ENCODE measurements at places on chromosomes 3 and 15. TPM values are rescaled to one million over a fixed set of nuclear protein-coding genes. Genes with fewer than 3 reads are reported as not detected.

GRCh38 chr3:156142702-156143101 lies 22.3 kb downstream of the KCNAB1 start:
- no peak for DNase-seq

GRCh38 chr3:11612515-11613188 lies 31.1 kb downstream of the VGLL4 start:
- no peak for DNase-seq

DNA sequence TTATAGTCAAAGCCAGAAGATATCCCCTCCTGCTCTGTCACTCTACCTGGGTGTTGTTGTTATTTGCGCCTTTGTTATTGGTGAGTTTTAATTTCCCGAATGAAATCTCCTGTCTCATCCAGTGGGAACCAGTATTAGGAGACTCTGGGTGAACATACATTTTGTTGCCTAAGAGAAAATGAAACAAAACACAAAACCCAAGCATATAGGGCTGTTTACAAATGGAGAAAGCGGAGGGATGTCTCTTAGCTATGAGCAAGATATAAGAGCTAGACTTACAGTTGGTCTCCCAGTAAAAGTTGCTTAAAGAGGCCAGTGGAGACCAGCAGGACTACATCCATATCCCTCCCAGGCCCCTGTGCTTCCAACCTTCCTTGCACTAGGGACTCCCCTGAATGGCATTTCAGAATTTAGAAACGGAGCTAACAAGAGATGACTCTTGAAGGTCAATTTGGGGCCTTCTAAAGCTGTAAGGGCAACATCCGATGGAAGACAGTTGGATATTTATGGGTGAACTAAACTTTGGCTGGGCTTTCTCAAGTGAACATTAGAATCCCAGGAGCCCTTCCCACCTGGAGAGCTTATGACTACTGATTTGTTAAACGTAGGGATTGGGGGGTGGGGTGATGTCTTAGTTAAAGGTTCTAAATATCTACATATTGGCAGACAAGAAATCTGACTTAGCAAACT lies 2.7 kb downstream of the EOMES start:
- no peak for DNase-seq

The TGM4 gene
- not detected for total RNA-seq

- no peak for DNase-seq
Measured at GRCh38 chr3:173711619-173712018, 314.1 kb downstream of the NLGN1 start.

The FETUB gene
- not detected for total RNA-seq

DNA sequence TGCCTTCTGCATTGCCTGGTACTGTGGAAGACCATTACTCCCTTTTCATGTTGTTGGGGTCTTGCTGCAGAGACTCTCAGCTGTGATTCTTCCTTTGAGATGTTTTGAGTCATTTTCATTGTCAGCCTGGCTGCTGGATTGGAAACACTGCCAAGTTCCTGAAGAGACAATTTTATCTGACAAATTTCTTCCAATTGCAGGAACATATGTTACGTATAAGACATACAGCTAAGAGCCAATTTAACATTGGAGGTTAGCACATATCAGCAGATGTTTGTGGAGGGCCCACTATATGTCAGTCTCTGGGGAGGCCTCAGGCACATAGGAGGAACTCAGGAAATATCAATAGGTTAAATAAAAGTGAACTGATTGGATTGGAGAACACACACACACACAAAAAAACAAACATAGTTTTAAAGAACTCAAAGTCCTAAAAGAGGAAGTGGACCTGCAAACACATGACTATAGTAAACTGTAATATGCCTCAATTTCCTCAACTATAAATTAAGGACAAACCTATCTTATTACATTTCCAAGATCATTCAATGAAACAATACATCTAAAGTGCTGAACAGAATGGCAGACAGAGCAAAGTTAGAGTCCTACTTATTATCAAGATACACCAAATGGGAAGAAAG lies 172.3 kb downstream of the MYRIP start:
- no peak for DNase-seq

GRCh38 chr3:65291448-65292125 lies 603.8 kb upstream of the ADAMTS9 start:
- DNase-seq: no peak

GRCh38 chr3:183117056-183117455 lies 17.8 kb upstream of the MCCC1 start:
- DNase-seq: no peak

The RPUSD2 gene
- total RNA-seq: 8.4 TPM

The C3orf38 gene
- total RNA-seq: 23.1 TPM

GRCh38 chr15:76793162-76793561 lies 112.0 kb downstream of the SCAPER start:
- no peak for DNase-seq

The C3orf85 gene
- not detected for total RNA-seq

GRCh38 chr3:143506190-143506589 lies 342.1 kb downstream of the SLC9A9 start:
- no peak for DNase-seq

- no peak for DNase-seq
Measured at GRCh38 chr3:87199628-87200027, 27.5 kb upstream of the CHMP2B start.

- DNase-seq: no peak
Measured at GRCh38 chr3:170806676-170807075, 63.3 kb downstream of the RPL22L1 start.

- DNase-seq: no peak
Measured at GRCh38 chr3:116057400-116058006, 387.8 kb downstream of the LSAMP start.

The GHSR gene
- total RNA-seq: not detected

- DNase-seq: no peak
Measured at GRCh38 chr15:32737304-32737703, 19.5 kb downstream of the GREM1 start.

DNA sequence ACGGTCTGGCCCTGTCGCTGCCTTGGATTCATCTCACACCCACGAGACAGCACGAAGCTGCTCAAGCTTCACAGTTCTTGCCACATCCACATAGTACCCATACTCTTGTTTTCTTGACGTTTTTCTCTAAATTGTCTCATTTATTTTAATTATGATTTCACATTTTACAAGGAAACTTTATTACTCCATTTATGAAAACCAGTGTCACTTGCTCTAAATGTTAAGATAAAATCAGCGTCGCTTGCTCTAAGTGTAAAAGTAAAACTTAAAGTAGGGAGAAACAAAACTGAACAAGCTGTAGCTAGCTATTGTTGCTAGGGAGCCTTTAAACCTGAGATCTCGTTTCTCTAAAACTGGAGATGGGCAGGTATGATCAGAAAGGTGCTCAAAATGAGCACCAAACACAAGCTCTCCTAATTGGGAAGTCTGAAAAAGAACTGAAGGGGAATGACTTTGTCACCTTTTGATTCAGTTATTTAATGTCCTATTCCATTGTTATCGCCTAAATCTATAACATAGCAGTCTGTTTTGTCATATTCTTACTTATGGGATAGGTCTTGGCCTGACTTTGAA lies 680 bp downstream of the IFT122 start:
- DNase-seq: no peak

DNA sequence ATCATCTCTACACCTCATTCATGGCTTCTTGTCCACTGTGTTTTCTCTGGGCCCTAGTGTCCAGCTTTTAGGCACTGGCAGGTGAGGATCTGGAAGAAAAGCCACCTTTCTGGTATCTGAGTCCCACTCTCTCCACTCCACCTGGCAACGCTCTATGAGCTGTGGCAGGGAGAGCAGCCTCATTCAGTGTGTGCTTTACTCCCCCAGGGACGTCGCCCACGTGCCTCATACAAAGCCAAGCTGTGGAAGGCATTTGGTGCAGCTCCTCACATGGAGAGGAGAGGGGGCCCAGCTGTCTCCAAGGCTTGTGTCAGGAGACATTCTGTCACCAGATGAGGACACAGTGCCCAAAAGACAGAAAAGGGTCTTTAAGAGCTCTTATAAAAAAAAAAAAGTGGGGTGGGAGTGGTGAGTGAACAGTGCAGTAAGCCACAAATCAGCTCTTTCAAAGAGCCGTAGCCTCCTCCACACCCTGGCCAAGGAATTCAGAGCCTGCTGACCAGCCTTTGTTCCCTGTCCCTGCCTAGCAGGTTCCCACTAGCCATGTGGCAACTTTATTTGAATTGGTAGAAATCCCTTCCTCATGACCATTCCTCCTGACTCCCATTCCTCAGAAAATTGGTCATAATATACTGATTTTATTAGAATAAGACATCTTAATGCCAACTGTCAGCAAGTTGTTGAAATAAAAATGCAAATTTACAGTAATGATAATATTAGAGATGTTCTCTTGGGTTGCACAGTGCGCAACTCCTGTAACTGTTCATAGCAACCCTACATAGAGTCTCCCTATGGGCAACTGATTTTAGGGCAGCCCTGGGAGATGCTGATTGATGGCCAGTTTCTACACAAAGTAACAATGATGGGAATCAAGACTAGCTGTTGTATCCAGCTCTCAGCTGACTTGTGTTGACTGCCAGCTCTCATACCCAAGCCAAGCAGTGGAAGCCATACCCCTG lies 29.5 kb downstream of the GALNT15 start:
- DNase-seq: no peak

GRCh38 chr3:131353016-131353877 lies 28.3 kb upstream of the NUDT16 start:
- no peak for DNase-seq

DNA sequence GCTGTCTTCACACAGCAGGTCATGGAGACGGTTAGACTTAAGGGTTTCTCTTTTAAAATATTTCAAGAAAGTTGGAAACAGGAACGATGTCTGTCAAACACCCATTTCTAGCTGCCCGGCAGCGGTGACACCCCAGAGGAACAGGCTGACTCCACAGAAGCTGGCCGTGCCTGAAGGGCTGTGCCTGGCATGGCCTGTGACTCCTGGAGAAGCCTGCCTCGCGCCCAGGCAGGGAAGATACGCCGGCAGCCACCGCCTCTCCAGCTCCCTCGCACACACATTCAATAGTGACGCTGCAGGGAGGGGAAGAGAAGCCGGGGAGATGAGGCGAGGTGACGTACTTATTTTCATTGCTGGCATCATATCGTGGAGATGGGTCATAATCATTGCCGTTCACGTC lies 59.9 kb downstream of the PCSK6 start:
- no peak for DNase-seq

The CILP gene
- 5.4 TPM for total RNA-seq

- no peak for DNase-seq
Measured at GRCh38 chr3:88589138-88589537, 439.4 kb downstream of the C3orf38 start.

DNA sequence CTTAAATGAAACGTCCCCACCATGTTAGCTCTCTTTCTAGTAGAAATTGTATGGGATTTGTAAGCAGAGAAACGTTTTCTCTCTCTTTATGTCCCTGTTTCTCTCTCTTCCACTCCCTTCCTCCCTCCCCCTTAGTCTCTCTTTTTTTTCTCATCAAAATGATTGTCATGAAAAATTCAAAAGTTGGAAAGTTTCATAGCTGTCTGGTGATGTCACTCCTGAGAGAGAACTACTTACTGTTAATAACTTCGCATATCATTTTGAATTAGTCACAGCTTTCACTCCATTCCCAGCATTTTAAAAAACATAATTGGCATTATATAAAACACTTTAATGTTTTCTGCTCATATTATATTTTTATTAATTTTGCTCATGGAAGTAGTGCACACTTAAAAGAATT lies 331.1 kb downstream of the C3orf38 start:
- DNase-seq: no peak

The CLSTN2 gene
- 9.7 TPM for total RNA-seq

DNA sequence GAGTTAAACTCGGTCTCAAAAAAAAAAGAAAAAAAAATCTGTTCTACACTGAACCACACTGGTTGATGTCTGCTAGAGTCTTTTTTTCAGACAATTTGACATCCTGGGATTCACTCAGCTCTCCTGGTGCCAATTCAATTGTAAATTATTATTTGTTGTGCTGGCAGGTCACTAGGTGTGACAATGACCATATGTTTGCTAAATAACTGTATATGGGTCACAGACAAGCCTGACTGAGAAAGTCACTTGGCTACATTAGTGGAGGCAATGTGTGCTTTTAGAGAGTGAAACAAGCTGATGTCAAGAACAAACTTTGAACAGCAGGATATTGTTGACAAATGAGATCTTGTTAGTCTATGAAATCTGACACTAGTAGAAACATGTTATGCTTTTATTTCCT lies 1379.1 kb downstream of the ZPLD1 start:
- no peak for DNase-seq

The TATDN2 gene
- 37.8 TPM for total RNA-seq

DNA sequence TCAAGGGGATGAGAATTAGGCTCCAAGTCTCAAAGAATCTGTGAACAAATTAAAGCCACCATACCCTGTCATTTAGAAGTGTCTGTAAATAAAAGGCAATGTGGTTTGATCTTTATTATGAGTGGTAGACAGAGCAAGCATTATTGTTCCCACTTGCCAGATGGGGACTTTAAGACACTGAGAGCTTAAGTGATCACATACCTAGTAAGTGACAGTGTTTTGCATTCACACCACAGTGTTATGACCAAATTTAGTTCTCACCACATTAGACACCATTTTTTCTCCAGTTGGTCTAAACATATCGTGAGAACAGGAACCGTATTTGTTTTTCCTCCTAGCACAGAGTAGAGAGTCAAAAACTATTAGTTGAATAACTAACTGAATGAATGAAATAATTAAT lies 13.2 kb upstream of the ZBED2 start:
- DNase-seq: no peak
